Fibroblast of pulmonary artery (primary cell): ENCODE measurements at places on chromosomes 1 and 21.

DNA sequence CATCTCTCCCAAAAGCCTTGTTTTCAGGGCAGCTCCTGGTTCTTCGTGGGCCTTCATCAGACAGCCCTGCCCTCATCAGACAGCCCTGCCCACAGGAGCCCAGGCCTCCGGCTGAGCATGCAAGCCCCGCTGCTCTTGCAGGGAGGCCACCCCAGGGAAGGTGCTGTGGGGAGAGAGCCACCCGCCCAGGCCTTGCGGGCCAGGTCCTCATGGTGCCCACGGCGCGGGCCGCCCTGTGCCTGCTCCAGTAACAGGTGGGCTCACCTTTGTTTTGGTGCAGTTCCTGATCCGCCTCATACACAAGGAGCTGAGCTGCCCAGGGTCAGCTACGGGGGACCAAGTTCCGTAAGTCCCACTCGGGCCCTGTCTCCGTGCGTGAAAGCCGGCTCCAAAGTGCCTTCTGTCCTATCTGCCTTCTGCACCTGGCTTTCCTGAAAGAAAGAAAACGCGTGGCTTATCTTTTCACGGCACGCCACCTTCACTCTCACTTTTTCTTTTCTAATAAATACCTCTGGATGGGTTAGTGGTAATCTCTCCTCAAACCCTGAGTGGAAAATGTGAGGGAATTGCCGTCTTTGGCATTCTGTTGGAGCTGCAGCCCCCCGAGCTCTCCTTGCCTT lies 65.9 kb downstream of the SLC37A1 start:
- DNase-seq: no peak

GRCh38 chr1:94927405-94928175 lies 680 bp upstream of the CNN3 start:
- peak; percentile 58 for DNase-seq

GRCh38 chr1:170376801-170377385 lies 155.1 kb upstream of the GORAB start:
- no peak for DNase-seq

GRCh38 chr1:101394041-101394440 lies 157.2 kb downstream of the S1PR1 start:
- peak; percentile 11 for DNase-seq

- no peak for DNase-seq
Measured at GRCh38 chr1:231631717-231632116, 5.1 kb downstream of the DISC1 start.

GRCh38 chr1:235613602-235614001 lies 36.0 kb downstream of the GNG4 start:
- DNase-seq: no peak

- peak; percentile 6 for DNase-seq
Measured at GRCh38 chr1:222109836-222110235, 367.9 kb upstream of the DUSP10 start.
